BJ (cell line): ENCODE measurements at places on chromosomes 5 and 9.

- DNase-seq = no peak
Measured at GRCh38 chr5:143843461-143843860, 31.5 kb downstream of the HMHB1 start.

DNA sequence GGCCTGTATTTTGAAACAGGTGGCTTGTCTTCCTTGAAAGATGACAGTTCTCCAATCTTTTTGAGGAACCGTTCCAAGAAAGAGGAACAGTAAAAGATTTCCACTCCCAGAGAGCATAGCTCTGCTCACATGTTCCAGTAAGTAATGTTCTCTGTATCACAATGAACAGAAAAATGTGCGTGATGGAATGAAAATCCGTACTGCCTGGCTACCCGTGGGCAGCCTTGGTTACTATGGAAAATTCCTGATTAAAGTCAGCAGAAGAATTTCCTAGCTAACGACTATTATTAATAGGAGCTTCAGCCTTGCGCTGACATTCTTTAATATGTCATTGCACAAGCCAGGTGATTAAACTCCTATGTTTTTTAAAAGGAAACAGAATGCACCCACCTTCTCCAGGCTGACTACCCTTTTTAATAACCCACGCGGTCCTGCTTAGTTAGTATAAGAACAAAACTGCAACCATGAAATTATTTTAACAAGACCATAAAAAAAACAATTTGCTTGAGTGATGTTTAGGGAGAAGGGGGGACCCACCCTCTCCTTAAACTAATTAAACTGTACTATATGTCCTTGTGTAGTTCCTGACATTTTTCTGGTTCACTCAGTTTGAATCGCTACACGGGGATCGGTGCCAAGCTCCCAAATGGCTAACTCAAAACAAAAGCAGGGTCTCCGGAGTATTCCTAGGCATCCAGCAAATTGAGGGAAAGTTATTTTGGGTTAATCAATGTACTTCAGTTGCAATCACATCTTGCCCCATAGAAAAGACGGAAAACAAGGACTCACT is 54.8 kb upstream of the CPEB4 start:
- peak; percentile 59 for DNase-seq

- DNase-seq = no peak
Measured at GRCh38 chr9:110832926-110833325, 164.3 kb downstream of the MUSK start.

GRCh38 chr5:6715271-6715670 is 2.0 kb downstream of the TENT4A start:
- DNase-seq = no peak

DNA sequence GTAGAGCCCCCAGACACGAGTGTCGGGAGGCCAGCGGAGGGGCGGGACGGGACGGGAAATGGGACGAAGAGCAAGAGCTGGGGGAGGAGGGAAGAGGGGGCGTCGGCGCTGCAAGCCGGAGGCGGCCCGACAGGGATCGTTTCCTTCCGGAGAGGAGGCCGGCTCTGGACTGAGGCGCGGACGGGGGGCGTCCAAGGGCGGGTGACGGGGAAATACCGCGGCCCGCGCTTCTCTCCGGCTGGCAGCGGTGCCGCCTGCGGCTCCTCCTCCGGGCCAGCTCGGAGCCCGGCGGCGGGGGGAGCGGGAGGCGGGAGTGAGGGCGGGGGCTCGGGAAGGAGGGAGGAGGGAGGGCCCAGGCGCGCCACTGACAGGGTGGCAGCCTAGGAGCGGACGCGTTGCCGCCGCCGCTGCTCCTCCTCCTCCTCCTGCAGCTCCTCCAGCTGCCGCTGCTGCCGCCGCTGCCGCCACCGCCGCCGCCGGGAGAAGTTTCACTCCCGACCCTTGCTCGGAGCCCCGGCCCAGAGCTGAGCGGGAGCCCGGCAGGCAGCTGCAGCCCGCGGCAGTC is at the start of gene CHSY3:
CHSY3 (plus strand) TSS at position 364 of the 565 bp plus-strand sequence.
- DNase-seq = no peak
